ENCODE measurements at places on chromosomes 11 and 22. TPM values are rescaled to one million over a fixed set of nuclear protein-coding genes. Genes with fewer than 3 reads are reported as not detected.

- no peak overlapping the region for H3K4me3 ChIP-seq
- DNase-seq: no peak
- H3K36me3 ChIP-seq: no peaks in the 10 kb centered on the region
- no peak overlapping the region for H3K27ac ChIP-seq
- no peaks in the 10 kb centered on the region for H3K4me1 ChIP-seq
Measured at GRCh38 chr11:62954478-62954877, 30.3 kb downstream of the SLC22A6 start.

MED15 gene
- total RNA-seq: 235 TPM

DNA sequence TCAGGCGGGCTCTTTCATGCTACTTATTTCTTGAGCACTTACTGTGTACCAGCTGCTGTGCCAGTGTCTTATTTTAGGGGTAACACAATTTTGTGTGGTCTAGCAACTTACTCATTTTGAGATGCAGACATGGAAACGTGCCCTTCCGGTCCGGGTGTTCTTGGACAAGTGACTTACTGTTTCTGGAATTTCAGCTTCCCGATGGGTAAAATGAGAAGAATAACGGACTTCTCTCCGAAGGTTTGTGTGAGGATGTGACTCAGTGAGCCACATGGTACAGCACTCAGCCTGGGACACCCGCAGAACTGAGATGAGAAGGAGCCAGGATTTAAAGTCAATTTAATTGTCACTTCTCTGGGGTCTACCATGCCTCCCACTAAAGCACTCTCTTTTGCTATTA lies 114.5 kb upstream of the SYT13 start:
- no peaks in the 10 kb centered on the region for H3K4me1 ChIP-seq
- no peak overlapping the region for H3K4me3 ChIP-seq
- H3K27ac ChIP-seq: no peak overlapping the region
- no peaks in the 10 kb centered on the region for H3K36me3 ChIP-seq
- DNase-seq: no peak

ZBTB16 gene
- total RNA-seq: 5.9 TPM

DNA sequence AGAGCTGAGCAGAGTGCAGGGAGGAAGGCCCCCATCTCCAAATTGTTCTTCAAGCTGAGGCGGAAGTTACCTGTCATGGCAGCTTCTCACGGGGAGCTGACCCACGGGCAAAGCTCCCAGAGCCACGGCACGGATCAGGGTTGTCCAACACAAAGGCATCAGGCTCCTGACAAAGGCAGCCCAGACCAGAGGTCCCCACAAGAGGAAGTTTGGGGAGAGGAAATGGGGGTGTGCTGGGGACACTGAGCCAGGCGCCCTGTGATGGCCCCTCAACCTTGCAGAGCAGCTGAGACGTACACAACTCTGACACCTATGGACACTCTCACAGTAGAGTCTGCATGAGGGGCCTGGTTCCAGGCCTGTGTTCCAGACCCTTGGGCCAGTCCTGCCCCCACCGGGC lies 95.6 kb downstream of the CTTN start:
- H3K27me3 ChIP-seq: no peaks in the 10 kb centered on the region
- no peak for DNase-seq
- no peak overlapping the region for H3K4me3 ChIP-seq
- H3K36me3 ChIP-seq: no peaks in the 10 kb centered on the region

DNA sequence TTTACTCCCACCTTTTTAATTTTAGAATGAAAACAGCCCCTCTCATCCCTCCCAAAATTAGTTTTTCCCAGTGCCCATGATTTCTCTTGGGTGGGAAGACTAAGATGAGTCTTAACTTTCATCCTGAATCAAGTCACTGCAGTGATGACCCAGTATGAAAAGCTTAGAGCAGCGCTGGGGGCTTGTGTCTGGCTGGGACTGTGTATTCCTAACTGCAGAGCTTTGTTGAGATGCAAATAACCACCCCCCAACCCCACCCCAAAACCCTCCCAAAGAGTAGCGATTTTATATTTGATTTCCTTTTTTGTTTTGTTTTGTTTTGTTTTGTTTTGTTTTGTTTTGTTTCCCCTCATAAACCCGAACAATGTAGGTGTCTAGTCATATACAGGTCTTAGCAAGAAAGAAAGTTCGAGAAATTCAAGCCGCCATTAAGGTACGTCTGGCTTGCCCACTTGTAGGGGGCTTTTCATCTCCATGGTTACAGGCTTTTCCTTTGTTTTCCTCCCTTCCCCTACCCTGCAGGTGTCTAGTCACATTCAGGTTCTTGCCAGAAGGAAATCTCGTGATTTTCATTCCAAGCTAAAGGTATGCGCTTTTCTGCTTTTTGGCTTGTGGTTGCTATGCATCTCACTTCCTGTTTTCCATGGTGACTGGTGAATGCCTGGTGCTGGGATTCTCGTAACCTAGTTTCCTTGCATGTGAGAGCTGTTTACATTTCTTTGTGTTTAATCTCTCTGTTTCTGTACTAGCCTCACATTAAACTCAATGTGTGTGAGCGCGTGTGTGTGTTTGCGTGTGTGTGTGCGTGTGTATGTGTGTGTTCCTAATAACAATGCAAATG lies 144.6 kb upstream of the RASSF10 start:
- DNase-seq: no peak
- no peak overlapping the region for H3K27ac ChIP-seq
- H3K27me3 ChIP-seq: peaks cover 5% of the 10 kb centered on the region
- H3K4me1 ChIP-seq: no peaks in the 10 kb centered on the region
- no peak overlapping the region for H3K4me3 ChIP-seq

GRCh38 chr11:12285106-12285505 lies 92.3 kb upstream of the PARVA start:
- H3K36me3 ChIP-seq: no peaks in the 10 kb centered on the region
- no peaks in the 10 kb centered on the region for H3K27me3 ChIP-seq
- DNase-seq: no peak
- H3K4me3 ChIP-seq: no peak overlapping the region
- H3K4me1 ChIP-seq: peaks cover 5% of the 10 kb centered on the region
- no peak overlapping the region for H3K27ac ChIP-seq

DNA sequence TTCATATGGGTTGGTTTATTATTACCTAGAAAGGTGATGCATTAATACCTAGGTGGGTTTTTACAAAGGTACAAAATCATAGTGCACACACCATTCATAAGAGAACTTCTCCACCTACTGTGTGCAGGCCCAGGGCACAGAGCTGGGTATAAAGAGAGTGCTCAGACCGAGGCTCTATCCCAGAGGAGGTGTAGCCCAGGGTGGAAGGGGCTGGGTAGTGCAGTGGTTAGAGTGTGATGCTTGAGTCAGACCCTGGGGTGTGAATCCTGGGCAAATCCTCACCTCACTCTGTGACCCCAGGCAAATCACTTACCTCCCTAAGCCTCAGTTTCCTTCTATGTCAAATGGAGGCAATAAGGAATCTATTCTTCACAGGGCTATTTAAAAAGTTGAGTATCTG lies 32.2 kb downstream of the PARVG start:
- H3K36me3 ChIP-seq: no peaks in the 10 kb centered on the region
- H3K4me1 ChIP-seq: no peaks in the 10 kb centered on the region
- H3K4me3 ChIP-seq: no peak overlapping the region
- no peak overlapping the region for H3K27ac ChIP-seq
- no peaks in the 10 kb centered on the region for H3K27me3 ChIP-seq

GRCh38 chr11:1087279-1087960 lies 12.7 kb downstream of the MUC2 start:
- H3K27ac ChIP-seq: no peak overlapping the region
- no peaks in the 10 kb centered on the region for H3K36me3 ChIP-seq
- H3K4me1 ChIP-seq: no peaks in the 10 kb centered on the region
- no peak for DNase-seq
- no peak overlapping the region for H3K4me3 ChIP-seq

- DNase-seq: no peak
- no peaks in the 10 kb centered on the region for H3K27me3 ChIP-seq
- no peak overlapping the region for H3K27ac ChIP-seq
- H3K4me1 ChIP-seq: no peaks in the 10 kb centered on the region
Measured at GRCh38 chr22:49621601-49622210, 206.0 kb downstream of the BRD1 start.

GRCh38 chr11:43459246-43459645 lies 100.5 kb downstream of the TTC17 start:
- H3K4me3 ChIP-seq: no peak overlapping the region
- H3K4me1 ChIP-seq: no peaks in the 10 kb centered on the region
- H3K36me3 ChIP-seq: peaks cover 23% of the 10 kb centered on the region
- H3K27me3 ChIP-seq: no peaks in the 10 kb centered on the region
- no peak for DNase-seq

DNA sequence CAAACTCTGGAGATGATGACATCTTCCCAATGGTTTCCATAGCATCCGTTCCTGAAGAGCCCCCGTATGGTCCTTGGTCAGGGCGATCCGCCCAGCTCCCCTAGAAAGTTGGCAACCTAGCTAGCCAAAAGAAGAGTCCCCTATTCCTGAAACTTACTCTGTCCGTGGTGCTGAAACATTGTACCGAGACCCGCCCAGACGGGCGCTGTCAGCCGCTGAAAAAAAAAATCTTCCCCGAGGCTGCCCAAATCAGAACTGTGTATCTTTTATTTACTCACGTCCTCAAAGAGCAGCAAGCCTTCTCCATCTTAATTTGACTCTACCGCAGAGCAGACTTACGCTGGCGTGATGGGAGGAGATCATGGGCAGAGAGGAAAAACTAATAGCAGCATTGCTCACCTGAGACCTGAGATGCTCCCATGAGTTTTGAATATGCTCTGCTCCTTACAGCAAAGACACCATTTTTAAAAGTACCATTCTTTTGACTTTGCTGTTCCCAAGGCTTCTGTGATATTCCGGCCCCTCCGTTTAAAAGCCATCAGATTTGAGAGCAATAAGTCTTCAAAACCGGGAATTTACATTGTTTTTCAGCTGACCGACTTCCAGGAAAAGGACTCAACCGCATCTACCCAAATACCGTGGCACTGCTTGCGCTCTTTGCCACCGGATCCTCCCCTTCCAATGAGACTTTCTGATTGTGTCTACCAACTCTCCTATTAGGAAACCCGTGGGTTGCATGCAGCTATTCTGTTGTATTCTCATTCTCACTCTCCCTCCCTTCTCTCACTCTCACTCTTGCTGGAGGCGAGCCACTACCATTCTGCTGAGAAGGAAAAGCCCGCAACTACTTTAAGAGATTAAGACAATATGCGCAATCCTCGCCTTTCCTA lies at the start of gene SLC17A6:
SLC17A6 (plus strand) TSS at position 786 of the 890 bp plus-strand sequence. CDS start 153 bp downstream, outside the sequence.
- H3K36me3 ChIP-seq: no peaks in the 10 kb centered on the region
- H3K27me3 ChIP-seq: peaks cover 4% of the 10 kb centered on the region
- no peak within 1 kb of the TSS for H3K4me3 ChIP-seq
- DNase-seq: no peak
- H3K4me1 ChIP-seq: peaks cover 3% of the 10 kb centered on the region
